CD4-positive, alpha-beta T cell (primary cell): ENCODE measurements at places on chromosomes 4 and X.
A peak's percentile ranks its signal among the peaks of the same experiment; 100 is the strongest.

DNA sequence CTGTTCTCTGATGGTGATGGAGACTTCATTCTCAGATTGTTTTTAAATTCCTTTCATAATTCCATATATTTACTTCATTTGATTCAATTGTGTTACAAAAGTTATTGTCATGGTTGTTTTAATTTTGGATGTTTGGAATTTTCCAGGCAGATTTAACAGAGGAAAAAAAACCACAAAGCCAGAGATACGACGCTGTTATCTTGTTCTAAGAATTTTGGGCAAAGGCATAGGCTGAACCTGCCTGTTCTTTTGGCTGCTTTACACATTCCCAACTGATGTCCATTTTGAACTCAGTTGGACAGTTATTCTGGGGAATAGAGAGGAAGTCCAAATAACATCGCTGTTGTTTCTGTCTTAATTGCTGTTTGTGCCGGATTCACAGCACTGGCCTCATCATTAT lies 65.7 kb downstream of the LINC00632 start:
- no peak for DNase-seq

DNA sequence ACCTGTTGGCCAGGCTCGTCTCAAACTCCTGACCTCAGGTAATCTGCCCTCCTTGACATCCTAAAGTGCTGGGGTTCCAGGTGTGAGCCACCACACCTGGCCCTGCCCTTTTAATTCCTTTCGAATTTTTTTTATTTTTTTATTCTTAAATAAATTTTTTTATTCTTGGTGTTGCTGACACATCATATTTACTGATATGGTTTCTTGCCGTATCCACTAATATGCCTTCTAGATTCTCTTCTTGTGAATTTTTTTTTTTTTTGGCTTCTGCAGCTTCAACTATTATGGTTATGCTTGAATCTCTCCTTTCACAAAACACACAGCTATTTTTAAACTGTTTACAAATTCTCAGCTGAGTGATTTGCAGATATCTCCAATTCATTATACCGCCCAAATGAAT lies 353.4 kb upstream of the ADGRL3 start:
- no peak for DNase-seq

GRCh38 chr4:118034053-118034785 lies at the start of gene NDST3:
TSS of gene NDST3 (plus strand) at chr4:118034486. CDS start at chr4:118053911, 19,425 bp downstream.
- no peak for DNase-seq

DNA sequence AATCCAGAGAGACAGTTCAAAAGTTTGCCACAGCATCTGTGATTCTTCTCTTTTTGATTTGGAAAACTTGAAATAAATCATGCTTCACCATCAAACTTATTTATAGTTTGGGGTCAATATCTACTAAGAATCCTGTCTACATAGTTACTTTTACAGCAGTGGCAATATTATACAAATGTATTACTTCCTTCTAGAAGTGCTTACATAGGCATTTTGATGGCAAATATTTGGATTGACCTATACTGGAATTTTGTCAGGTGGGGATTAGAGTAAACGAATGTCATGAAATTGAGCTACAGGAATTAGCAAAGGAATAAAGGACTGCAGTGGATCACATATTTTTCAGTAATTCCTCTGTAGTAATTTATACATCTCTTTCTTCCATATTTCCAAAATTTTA lies 1885.5 kb upstream of the ADGRL3 start:
- DNase-seq, result no peak

DNA sequence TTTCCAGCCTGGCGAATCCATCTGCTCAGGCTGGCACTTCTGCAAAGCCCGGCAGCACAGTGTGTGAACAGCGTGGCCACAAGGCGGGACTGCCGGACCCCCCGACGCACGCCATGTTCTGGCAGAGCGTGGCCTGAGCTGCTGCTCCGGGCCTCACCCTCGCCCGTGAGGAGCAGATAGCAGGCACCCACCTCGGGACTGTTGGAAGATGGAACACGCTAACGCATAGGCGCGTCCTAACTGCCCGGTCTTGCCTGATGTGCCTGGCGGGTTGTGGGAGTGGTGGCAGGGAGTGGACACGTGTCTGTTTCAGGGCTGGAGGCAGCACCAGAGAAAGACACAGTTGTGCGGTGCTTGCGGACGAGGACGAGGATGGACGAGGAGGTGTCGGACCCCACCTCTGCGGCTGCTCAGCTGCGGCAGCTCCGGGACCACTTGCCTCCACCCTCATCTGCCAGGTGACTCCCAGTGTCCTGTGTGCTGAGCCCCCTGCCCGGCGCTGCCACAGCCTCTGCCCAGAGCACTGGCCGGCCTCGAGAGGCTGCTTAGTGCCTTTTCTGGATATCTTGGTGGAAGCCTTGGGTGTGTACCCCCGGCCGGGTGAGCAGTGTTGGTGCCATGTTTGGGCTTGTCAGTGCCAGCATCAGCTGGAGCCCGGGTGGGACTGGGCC lies 28.2 kb downstream of the UVSSA start:
- DNase-seq, result peak; percentile 4

- no peak for DNase-seq
Observed at GRCh38 chr4:1635464-1635863, 48.6 kb downstream of the FAM53A start.

GRCh38 chrX:64379924-64380323 lies 15.3 kb downstream of the MTMR8 start:
- DNase-seq, result no peak

DNA sequence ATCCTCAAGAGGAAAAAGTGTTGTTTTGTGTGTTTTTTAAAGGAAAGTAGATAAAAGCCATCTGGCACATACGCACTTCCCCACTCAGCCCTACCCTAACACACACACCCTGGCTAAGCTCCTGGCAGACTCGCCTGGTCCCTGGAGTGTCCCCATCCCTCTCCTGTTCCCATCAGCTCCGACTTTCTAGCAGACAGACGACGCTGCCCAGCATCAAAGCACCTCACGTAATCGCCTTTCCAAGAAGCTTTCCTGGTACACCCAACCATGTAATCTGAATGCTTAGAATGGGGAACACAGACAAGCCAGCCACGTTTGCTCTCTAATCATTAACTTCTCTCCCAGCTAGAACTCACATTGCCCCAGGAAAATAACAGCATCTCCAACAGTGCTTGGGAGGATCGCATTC lies 116.2 kb downstream of the AFAP1 start:
- DNase-seq, result no peak

- no peak for DNase-seq
Observed at GRCh38 chr4:68176500-68176899, 46.8 kb upstream of the TMPRSS11F start.

DNA sequence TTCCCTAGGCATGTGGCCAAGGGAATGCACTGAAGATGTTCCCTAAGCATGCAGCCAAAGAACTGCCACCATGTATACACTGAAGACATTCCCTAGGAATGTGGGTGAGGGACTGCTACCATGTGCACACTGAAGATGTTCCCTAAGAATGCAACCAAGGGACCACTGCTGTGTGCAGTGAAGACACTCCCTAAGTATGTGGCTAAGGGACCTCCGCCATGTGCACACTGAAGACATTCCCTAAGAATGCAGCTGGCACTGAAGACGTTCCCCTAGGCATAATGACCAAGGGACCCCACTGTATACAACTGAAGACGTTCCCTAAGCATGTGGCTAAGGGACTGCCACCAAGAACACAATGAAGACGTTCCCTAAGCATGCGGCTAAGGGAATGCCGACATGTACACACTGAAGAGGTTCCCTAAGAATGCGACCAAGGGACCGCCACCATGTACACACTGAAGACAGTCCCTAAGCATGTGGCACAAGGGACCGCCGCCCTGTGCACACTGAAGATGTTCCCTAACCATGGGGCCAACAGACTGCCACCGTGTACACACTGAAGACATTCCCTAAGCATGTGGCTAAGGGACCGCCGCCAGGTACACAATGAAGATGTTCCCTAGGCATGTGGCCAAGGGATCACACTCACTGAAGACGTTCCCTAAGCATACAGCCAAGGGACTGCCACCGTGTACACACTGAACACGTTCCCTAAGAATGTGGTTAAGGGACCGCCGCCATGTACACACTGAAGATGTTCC lies 25.6 kb downstream of the DHRSX start:
- no peak for DNase-seq

GRCh38 chr4:39591290-39591689 lies 47.4 kb downstream of the SMIM14 start:
- no peak for DNase-seq

- DNase-seq, result no peak
Observed at GRCh38 chrX:38881066-38881465, 79.8 kb downstream of the MID1IP1 start.

DNA sequence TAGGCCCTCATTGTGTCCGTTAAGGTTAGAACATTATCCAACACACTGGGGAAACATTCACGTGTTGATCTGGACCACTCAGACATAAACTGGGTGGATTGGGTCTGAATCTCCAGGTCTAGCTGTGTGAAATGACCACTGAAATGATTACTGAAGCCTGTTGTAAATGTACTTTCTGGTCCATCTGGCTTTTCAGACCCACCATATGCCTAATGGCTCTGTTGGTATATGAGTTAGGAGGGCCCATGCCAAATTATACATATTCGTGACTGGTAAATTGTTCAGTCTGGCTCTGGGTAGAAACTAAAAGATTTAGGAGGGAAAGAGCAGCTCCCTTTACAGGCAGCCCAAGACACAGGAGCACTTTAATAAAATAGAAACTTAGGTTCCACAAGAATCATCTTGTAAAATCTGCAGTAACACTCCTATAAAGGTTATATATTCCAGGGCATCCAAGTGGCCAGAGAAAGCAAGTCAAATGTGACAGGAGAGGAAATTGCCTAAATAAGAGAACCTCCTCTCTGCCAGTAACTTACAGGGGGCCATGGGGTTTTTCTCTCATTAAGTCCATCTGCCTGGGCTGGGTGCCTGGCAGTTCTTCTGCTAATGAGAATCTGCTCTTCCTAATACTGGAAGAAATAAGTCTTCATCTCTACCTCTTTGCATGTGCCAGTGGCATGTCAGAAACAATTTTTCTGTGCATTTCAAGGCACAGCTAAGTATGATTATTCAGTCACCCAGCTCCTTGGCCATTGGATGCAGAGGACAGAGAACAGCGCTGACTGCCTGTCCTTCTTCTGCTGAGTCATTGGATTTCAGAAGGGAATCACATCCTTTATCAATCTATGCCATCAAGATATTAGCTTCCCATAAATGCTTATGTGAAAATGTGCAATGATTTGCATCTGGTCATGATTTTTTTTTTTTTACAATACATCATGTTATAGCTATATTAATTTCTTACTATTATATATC lies 112.6 kb downstream of the GLRA2 start:
- no peak for DNase-seq

- DNase-seq, result no peak
Observed at GRCh38 chr4:2291705-2292645, 30.1 kb upstream of the MXD4 start.

- DNase-seq, result peak; percentile 85
Observed at GRCh38 chr4:170026253-170027021, at the start of gene MFAP3L. TSS of gene MFAP3L (minus strand) at chr4:170026395. CDS start at chr4:170005877, 20,518 bp downstream.

DNA sequence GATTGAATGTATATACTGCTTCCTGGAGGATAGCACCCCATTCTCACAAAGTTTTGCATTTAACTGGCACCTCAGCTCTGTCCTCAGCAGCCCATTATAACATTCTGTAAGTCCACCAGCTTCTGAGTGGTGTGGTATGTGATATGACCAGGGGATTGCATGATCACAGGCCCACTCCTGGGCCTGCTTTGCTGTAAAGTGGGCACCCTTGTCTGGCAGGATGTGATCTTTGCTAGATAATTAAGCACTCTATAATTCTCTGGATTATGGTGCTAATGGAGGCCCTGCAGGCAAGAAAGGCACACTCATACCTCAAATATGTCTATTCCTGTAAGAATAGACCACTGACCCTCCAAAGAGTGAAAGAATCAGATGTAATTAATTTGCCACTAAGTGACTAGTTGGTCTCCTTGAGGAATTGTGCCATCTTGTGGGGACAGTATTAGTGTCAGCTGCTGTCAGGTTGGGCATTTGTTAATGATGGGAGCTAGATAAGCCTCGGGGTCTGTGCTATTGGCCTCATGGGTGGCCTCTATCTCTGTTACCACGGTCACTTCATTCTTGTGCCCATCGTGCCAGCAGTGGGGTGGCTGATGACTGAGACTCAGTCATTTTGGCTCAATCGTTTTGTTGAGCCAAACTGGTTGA lies 2.2 kb upstream of the CFI start:
- no peak for DNase-seq

GRCh38 chr4:67915400-67915966 lies 31.7 kb upstream of the TMPRSS11D start:
- no peak for DNase-seq

- no peak for DNase-seq
Observed at GRCh38 chrX:31658360-31658759, 586.5 kb upstream of the FTHL17 start.
